Stimulated activated CD4-positive, alpha-beta T cell treated with anti-CD3 and anti-CD28 coated beads, Interleukin-4, amount 100 ng/mL, for 48 hours (primary cell): ENCODE measurements at places on chromosomes 4 and X.

- DNase-seq, result no peak
Measured at GRCh38 chr4:1096841-1097240, 16.5 kb downstream of the RNF212 start.

DNA sequence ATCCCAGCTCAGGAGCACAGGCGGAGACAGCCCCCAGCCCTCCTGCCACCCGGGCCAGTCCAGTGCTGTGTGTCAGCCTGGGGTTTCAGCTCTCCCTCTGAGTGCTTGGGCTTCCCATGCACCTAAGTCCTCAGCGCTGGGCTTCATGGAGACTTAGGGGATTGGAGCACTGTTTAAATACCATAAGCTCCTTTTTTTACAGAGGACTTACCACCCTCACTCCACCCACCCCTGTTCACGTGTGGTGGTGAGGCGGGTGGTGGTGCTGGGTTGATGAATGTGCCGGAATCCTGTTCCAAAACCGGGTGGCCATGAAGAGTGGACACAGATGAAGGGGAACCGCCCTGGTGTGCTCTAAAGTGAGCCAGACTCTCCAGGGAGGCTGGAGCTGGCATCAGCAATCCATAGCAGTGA lies 66.9 kb downstream of the PSAPL1 start:
- DNase-seq, result no peak

DNA sequence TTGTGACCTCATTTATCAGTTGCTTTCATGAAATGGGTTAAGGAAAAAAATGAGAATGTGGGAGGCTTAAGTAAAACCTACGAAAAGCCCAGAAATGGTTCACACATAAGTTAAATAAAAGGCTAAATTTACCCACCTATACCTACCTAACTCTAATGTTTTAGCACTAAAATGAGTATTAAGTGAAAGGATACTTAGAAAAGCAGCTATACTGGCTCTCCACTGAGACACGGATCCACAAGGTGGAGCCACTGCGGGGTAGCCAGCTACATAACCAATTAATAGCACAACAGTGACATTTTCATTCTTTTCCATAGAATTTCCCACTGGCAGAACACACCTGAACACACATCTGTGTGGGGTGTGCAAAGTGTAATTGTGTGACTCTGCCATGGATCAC lies 101.9 kb downstream of the MAML3 start:
- peak; percentile 9 for DNase-seq

DNA sequence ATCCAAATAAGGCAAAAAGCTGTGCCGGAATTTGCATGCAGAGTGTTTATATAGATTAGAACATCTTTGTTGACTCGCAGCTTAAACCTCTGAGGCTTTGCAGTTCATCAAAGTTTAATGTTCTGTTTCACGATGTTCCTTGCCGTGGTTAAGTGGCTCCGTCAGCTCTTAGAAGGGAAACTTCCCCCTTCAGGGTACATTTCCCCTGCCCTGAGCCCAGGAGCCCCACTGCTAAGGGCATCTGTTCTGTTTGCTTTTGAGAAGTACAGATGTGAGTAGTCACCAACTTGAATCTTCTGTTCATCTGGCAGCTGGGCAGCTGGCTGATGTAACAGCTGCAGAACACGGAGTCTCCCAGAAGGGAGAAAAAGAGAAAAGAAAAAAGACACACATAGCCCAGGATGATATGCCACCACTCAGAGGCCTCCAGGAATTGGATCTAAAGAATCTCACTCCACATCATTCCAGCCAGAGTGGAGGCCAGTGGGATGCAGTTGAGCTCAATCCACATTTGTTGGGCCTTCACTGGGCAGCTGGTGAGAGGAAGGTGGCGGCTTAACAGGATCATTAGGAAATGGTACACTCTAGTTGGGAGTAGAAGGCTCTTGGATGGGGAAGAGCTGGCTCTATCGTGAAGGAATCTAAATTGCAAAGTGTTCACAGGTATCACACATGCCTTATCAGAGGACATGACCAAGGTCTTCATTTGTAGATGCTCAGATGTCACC lies 178.7 kb upstream of the RBPJ start:
- DNase-seq, result no peak

DNA sequence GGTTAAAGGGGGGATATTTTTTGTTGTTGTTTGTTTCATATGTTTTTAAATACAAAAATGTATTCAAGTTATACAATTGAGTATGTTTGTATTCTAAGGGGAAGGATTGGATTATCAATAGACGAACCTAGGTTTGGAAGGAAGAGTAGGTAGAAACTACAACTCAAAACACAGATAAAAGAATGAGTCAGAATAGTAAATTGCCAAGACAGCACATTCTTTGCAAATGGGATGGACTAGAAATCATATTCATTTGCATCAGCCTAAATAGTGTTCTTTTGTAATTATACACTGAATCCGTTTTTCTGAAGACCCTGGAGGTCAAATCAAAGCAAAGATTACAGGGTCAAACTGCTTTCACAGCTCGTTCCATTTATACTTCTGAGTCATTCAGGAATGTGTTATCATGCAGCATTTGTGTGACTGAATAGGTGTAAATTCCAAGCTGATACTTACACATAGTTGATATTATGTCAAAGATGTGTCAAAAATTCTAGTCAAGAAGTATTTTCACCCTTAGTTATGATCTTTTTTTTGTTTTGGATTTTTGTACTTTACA lies 273.3 kb upstream of the FAT4 start:
- DNase-seq, result no peak

DNA sequence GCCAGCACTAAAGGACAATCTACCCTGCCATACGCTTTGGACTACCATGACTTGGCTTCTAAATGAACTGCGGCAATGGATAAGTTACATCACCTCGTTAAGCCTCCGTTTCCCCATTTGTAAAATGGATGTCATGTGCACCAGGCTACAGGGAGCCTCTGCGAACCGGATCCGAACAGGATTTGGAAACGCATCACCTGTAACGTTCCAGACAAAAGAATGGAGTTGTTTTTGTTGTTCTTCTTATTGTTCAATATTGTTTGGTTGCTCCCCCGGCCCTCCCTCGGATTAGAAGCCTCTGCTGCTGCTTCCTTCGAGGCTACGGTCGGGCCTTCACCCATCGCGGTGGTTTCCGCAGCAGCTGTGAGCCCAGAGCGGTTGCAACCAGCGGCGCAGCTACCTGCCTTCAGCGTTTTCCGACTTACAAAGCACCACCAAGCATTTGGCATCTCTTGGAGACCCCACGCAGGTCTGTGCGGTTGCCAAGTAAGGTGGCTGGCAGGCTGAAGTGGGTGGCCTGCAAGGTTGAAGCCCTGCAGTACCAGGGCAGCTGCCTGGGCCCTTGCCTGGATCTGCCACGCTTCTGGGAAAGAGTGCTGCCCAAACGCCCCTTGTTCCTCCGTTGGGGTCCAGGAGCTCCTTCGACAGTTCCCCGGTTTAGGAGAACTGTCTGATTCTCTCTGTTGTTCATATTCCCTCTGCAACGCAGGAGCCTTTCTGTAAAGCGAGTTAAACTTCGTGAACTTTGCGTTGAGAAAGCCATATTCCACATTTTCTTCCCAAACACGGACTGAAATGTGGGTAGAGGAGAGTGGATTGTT lies 7.1 kb downstream of the NKX3-2 start:
- no peak for DNase-seq

- DNase-seq, result no peak
Measured at GRCh38 chr4:169661761-169662160, 41.4 kb downstream of the CLCN3 start.

GRCh38 chr4:179626687-179627086 lies 2184.4 kb upstream of the AGA start:
- no peak for DNase-seq

GRCh38 chr4:98722000-98722399 lies 63.6 kb upstream of the TSPAN5 start:
- DNase-seq, result no peak

DNA sequence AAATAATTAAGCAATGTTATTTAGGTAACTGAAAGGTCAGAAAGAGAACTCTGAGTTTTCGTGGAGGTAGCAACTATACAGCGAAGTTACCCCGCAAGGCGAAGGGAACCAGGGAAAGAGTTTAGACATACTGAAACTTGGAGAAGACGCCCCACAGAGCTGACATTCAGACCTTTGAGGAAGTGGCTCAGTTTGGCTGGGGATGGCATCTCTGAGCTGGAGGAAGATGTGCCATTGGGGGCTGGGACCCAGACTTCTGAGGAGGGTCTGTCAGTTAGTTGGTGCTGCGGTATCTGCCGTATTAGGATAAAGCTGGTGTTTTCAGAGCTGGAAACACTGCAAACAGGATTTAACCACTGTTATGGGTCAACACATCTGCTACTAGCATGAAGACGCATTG lies 156.6 kb downstream of the ANKRD50 start:
- DNase-seq, result no peak

- DNase-seq, result no peak
Measured at GRCh38 chr4:134078230-134078914, 123.2 kb downstream of the PABPC4L start.

- no peak for DNase-seq
Measured at GRCh38 chrX:112849016-112849415, 8.4 kb upstream of the AMOT start.

DNA sequence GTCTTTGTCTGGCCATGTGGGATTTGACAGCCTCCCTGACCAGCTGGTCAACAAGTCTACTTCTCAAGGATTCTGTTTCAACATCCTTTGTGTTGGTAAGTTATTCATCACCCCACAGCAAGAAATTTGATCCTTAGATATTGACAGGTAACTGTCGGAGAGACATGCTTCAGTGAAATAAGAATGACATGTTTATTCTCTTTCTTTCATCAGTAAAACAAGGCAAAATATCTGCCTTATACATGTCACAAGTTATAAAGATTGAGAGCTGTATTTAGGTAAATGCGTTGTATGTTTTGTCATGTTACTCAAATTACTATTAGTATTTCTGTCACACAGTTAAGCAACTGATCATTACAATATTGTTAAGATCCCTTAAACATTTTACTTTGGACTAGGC lies 46.9 kb downstream of the SEPTIN11 start:
- no peak for DNase-seq

- DNase-seq, result no peak
Measured at GRCh38 chr4:52983563-52984303, 121.6 kb downstream of the RASL11B start.

GRCh38 chrX:135384161-135384836 lies 37.4 kb upstream of the SMIM10L2A start:
- no peak for DNase-seq

DNA sequence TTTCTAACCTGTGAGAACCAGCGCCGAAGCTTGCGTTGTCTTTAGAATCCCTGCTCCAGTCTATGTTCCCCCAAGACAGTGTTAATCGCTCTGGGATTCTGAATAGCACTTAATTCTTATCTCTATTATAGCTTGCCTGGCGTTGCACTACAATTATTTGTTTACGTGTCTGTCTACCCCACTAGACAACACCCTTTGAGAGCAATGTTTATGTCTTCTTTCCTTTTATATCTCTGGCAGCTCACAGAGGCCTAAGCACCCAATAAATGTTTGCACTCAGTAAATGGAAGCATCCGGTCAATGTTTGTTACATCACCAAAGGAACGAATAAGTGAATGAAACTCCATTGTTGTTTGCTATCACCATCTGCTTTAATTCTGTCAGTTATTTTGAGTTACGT lies 4.8 kb upstream of the NHS start:
- DNase-seq, result no peak

GRCh38 chr4:40314951-40315350 lies 20.2 kb upstream of the CHRNA9 start:
- DNase-seq, result no peak

DNA sequence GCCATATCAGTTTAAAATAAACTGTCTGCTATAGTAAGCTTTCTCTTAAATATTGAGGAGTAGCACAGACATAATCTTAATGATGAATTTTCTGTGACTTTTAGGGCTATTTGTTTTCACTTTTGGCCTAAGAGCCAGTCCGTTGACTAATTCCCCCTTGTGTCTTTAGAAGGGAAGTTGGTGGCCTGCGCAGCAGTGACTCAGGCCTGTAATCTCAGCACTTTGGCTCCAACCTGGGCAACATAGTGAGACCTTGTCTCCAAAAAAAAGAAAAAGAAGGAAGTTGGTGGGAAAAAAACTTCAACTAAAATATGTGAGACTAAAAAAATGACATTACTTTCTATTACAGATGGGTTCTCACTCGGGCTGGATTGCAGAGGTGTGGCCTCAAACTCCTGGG lies 3.4 kb downstream of the NCAPG start:
- no peak for DNase-seq

DNA sequence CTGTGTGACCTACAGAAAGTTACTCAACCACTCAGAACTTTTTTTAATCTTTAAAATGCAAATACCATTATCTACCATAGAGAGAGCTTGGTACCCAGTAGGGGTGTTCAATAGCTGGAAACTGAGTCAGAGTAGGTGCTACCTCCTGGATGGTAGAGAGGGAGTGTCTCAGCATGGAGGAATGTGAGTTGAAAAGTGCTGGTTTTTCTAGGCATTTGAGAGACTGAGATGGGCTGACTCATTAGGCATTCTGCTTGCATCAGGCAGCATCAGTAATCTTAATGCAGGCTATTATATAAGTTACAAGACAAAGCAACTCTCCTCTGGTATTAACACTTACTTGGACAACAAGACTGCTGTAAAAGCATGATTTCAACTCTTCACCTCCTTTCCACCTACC lies 70.9 kb upstream of the ARHGEF9 start:
- DNase-seq, result no peak

- no peak for DNase-seq
Measured at GRCh38 chr4:148998719-148999118, 556.5 kb upstream of the NR3C2 start.

GRCh38 chr4:173797296-173797695 lies 267.3 kb upstream of the HAND2 start:
- no peak for DNase-seq

DNA sequence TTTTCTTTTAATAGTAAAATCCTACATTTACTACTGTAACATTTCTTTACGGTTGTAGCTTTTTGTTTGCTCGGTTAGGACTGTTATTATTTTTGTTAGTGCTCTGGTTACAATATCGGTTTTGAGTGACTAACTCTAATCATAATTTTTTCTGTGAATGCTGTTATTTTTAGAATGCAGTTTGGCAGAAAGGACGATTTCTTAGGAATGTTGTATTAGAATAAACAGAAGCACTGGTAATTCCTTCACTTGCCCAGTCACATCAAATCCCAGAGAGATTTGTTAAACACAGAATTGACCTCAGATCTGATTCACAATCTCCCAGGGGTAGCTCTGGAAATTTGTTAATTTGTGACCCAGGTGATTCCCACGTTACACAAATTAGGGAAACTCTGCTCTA lies 21.7 kb downstream of the DDIT4L start:
- DNase-seq, result no peak

DNA sequence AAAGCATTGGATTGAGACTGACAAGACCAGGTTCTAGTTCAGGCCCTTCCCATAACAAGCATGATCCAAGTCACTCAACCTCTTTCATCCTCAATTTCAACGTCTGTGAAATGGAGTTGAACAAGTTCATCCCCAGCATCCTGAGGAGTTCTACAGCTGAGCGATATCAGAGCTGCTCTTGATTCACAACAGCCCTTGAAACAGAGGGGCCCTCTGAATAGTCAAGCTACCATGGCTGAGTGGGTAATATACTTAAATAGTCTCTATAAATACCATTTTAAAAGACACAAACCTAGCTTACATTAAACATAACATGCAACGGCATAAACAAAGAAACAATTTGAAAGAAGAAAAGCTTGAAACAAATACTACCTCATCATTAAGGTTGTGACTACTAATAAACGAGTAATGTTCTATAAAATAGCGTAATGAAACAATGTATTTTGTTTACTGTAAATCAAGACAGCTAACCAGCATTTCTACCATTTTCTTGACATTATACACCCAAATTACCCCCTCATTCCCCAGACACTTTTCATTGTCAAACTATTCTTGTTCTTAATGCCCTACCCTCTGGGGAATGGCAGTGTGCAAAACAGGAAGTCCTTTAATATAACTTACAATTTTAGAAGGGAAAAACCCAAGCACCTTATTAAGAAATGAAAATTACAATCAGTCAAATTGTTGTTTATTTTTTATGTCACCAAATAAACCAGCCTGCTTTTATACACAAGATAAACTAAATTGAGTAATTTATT lies 202.3 kb downstream of the PARM1 start:
- DNase-seq, result no peak
